ENCODE measurements at places on chromosomes 5 and 9.

DNA sequence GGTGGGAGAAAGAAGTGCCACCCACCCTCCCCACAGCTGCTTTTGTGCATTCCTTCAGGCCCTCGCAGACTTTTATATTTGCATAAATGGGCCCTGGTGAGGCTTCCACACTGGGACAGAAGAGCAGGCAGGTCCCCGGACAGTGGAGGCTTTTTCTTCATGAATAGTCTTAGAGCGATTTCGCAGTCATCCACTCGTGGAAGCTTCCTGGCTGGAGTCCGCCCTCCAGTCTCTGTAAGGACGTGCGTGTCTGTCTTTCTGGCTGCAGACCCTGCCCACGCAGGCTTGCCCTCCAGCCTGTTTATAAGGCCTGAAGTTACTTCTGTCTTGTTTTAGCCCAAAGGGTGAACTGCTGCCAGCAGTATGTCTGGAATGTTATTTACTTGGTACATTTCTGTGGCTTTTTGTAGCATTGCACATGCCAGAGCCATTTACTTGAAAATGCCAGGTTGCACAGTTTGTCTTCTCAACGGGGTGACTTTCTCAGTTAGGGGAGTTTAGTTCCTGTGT is 195.7 kb downstream of the AOPEP start:
- no peak for DNase-seq

- DNase-seq, result no peak
Observed at GRCh38 chr9:75452512-75452911, 364.2 kb downstream of the OSTF1 start.

GRCh38 chr5:146622391-146622790 is 106.4 kb upstream of the GPR151 start:
- peak; percentile 12 for DNase-seq

- DNase-seq, result no peak
Observed at GRCh38 chr9:97412626-97413385, 910 bp downstream of the TDRD7 start.

DNA sequence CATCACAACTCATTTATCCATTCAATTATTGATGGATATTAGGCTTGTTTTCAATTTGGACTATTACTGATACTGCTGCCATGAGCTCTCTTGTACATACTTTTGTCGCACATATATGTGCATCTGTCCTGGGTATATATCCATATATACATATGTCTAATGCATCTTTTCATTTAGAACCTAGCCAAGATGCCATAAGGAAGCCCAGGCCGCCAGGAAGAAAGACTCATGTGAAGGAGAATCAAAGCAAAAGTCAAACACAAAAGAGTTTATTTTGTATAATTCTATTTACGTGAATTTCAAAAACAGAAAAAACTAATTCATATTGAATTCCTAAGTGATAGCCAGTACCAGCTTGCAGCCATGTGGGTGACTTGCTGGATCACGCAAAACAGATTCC is 79.0 kb downstream of the ADAMTS12 start:
- no peak for DNase-seq

GRCh38 chr5:153546566-153546965 is 56.1 kb downstream of the GRIA1 start:
- DNase-seq, result no peak

- no peak for DNase-seq
Observed at GRCh38 chr5:1547236-1547635, 23.5 kb upstream of the LPCAT1 start.

GRCh38 chr5:147061431-147061830 is 173.4 kb upstream of the STK32A start:
- no peak for DNase-seq

- no peak for DNase-seq
Observed at GRCh38 chr9:68973619-68974018, 40.3 kb downstream of the PRKACG start.

- DNase-seq, result no peak
Observed at GRCh38 chr5:52994266-52994665, 5.1 kb downstream of the ITGA2 start.

GRCh38 chr9:124257844-124258606 is at the start of gene NEK6:
Gene NEK6, plus strand, starts transcription at chr9:124257949. Its CDS starts 44,016 bp downstream, at chr9:124301965.
- peak; percentile 35 for DNase-seq

- no peak for DNase-seq
Observed at GRCh38 chr5:178790371-178790770, 59.9 kb upstream of the ZNF354A start.

DNA sequence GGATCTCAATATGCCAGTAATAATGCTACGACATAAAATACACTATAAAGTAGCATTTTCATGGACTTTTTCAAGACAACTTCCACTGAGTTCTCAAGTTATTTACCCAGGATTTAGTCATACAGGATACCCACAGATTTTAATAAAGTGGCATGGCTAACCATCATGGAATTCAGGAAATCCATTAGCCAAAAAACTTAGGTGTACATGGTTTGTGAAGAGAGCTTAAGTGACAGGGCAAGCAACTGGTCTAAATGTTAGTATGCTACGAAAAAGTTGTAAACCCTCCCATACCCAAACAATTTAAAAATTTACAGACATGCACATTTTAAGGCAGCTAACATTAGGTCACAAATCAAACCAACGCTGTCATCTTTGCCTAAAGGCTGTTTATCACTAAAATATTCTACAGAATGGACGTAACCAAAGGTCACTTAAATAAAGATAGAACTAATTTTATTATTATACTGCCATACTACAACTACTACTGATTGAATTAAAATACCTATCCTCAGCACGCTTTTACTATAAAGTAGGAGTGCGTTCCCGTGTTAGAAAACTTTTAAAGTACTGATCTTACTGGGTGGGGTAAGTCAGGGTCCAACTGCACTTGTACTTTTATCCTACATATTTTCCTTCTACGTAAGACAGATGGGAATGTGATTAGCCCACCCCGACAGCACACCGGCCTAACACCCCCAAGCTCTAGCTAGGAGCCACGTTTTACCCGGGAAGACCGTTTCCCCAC is 1.1 kb downstream of the UBTD2 start:
- no peak for DNase-seq

DNA sequence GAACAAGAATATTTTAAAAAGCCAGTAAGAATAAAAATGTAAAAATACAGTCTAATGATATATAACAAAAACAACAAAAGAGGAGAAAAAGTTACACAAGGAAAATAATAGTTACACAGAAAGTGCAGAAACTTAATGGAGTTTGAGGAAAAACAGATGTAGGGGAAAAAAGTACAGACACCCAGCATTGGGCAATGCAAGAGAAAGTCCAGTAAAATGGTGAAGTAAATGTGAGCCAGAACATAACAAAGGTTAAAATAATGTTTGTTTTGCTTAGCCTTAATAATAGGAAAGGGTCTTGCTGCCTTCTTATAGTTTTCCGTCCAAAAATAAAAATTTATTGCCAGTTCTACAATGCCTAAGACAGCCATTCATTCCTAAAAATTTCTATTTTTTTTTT is 364.2 kb downstream of the NNT start:
- no peak for DNase-seq

- DNase-seq, result peak; percentile 99
Observed at GRCh38 chr5:74326571-74327338, 313.8 kb downstream of the ENC1 start.

- no peak for DNase-seq
Observed at GRCh38 chr5:59287884-59288283, 605.6 kb downstream of the PDE4D start.

- peak; percentile 38 for DNase-seq
Observed at GRCh38 chr5:7745882-7746610, 104.9 kb downstream of the CFAP90 start.

- DNase-seq, result no peak
Observed at GRCh38 chr9:31210978-31211570, 1173.4 kb upstream of the ACO1 start.

GRCh38 chr9:136927343-136928271 is 16.9 kb downstream of the FBXW5 start:
- no peak for DNase-seq

DNA sequence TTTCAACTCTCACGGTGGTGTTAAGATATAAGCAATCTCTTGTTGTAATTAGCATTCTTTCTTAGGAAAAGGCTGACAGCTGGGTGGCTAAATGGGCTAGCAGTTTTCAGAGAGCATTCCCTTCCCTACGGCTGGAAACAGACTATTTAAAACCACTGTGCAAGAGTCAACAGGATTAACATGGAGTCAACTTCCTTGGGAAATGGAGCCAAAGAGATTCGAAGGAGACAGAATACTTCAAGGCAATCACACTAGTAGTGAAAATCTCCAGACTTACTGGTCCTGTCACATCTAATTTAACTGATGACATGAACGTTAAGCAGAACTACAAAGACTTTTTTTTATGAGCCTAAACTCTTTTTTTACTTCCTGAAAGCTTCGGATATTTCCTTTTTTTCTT is 453.3 kb upstream of the ITGA1 start:
- DNase-seq, result no peak

- DNase-seq, result no peak
Observed at GRCh38 chr5:180555168-180555921, 36.0 kb downstream of the SCGB3A1 start.

- no peak for DNase-seq
Observed at GRCh38 chr9:132367613-132368313, 13.0 kb upstream of the SETX start.

GRCh38 chr9:109072821-109073435 is 46.8 kb downstream of the TMEM245 start:
- no peak for DNase-seq

GRCh38 chr5:485946-486491 is 38.2 kb downstream of the SLC9A3 start:
- DNase-seq, result no peak

GRCh38 chr9:100303747-100304146 is 49.0 kb downstream of the TEX10 start:
- no peak for DNase-seq

GRCh38 chr9:104961238-104961637 is 33.3 kb upstream of the ABCA1 start:
- DNase-seq, result peak; percentile 86

DNA sequence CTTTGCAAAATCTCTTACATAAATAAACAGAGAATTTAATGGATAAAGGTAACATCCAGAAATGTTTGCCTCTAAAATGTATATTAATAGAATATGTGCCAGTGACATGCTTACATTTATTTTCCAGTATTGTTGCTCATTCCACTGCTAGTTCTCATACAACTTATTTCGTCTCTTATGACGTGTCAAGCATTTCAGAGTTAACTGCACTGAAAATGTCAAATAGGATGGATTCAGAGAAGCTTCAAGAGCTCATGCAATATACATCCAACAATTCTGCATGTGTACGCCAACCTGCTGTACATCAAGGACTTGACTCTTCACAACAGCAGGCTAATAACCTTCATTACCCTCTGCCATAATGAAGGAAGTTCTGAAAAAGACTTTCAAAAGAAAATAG is 386.2 kb upstream of the IZUMO3 start:
- no peak for DNase-seq

GRCh38 chr9:132372177-132373095 is 17.6 kb upstream of the SETX start:
- peak; percentile 13 for DNase-seq

- DNase-seq, result no peak
Observed at GRCh38 chr5:10090074-10090473, 159.6 kb downstream of the ATPSCKMT start.

GRCh38 chr5:150111122-150111521 is 24.8 kb upstream of the CSF1R start:
- no peak for DNase-seq

DNA sequence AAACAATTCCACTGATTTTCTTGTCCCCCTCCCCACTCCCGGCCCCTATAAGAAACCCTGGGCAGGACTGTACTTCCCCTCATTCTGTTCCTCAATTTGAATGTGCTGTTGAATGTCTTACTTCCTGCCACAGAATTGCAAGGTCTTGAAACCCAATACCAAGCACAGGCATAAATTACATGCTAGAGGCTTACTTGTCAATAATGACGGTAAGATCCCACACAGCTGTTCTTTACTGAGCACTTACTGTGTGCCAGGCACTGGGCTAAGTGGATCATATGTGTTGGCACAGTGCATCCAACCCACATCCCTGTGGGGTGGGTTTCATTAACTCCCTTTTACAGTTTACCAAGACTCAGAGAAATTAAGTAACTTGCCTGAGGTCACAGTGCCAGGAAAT is 63.4 kb downstream of the MVB12B start:
- no peak for DNase-seq

- no peak for DNase-seq
Observed at GRCh38 chr5:55071413-55071812, 31.0 kb upstream of the GZMA start.

GRCh38 chr5:164498438-164498837 is 993.0 kb downstream of the MAT2B start:
- no peak for DNase-seq

DNA sequence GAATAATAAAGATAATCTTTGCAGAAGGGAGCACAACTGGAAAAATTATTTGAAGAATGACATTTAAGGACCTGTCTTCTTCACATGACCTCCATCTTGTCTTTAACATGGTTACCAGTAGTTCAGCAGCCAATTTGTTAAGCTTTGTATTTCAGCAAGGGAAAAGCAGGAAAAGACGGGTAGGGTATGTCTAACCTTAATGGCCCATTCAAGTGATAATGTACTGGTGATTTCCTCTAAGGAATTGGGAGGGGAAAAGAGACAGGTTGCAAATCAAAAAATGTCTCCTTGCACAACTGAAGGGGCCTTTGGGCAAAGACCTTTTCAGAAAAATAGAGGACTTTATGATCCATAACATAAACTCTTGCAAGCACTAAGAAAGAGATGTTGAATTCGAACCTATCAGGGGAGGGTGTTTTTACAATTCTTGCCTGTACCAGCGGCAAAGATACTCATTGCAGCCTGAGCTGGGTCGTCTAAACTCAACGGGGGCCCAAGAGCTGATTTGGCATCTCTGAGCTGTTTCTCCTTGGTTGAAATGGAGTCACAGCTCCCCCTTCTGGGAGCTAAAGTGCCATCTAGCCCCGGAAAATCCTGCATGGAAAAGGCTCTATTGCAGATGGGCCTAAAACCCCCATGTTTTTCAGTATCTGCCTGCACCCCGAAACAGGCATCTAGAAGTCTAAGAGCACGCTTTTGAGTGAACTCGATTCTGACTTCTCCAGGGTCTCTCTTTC is 3.8 kb downstream of the BRINP1 start:
- DNase-seq, result peak; percentile 15

GRCh38 chr5:75993183-75993582 is 90.0 kb upstream of the SV2C start:
- no peak for DNase-seq

GRCh38 chr9:100160021-100160420 is 61.0 kb downstream of the INVS start:
- no peak for DNase-seq

DNA sequence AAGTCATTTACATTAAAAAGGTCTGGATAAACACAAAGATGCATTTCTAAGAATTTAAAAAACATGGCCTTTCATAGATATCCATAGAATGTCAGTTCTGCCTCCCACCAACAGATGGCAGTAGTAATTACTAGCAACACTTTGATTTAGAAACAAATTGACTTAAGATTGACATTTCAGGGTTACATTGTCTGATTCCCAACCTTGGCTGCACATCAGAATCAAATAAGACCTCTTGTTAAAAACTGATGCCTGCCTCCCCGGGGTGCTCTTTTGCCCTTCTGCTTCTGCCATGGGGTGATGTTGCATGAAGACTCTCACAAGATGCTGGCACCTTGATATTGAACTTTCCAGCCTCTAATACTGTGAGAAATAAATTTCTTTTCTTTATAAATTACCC is 146.2 kb upstream of the GPR151 start:
- peak; percentile 48 for DNase-seq

- no peak for DNase-seq
Observed at GRCh38 chr5:102795526-102795925, 40.4 kb downstream of the PAM start.

Data from MM.1S (cell line).